ENCODE measurements at places on chromosomes 5 and 9.
A peak's percentile ranks its signal among the peaks of the same experiment; 100 is the strongest.

DNA sequence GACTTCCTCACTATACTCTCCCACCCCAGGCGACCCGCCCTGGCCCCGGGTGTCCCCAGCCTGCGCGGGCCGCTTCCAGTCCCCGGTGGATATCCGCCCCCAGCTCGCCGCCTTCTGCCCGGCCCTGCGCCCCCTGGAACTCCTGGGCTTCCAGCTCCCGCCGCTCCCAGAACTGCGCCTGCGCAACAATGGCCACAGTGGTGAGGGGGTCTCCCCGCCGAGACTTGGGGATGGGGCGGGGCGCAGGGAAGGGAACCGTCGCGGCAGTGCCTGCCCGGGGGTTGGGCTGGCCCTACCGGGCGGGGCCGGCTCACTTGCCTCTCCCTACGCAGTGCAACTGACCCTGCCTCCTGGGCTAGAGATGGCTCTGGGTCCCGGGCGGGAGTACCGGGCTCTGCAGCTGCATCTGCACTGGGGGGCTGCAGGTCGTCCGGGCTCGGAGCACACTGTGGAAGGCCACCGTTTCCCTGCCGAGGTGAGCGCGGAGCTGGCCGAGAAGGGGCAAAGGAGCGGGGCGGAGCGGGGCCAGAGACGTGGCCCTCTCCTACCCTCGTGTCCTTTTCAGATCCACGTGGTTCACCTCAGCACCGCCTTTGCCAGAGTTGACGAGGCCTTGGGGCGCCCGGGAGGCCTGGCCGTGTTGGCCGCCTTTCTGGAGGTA, 2.1 kb downstream of the CA9 start:
- no peak for DNase-seq

- no peak for DNase-seq
Measured at GRCh38 chr5:58156973-58157701, 302.7 kb downstream of the PLK2 start.

DNA sequence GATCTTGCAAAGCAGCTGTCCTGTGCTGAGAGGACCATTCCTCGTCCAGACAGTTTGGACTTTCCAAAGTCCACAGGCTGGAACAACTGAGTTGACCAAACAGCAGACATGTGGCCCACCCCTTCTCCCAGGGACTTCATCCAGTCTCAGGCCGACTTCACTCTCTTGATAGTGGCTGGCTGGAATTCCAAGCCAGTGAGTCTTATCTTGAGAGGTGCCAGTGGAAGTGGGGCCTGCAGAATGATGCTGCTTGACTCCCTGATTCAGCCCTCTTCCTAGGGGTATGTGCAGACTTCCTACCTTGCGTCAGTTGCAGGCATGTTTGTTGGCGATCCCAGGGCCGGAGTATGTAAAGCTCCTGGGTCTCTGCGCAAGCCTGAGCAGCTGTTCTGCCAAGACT, 131.4 kb upstream of the TSLP start:
- no peak for DNase-seq

- no peak for DNase-seq
Measured at GRCh38 chr9:28289746-28290145, 716.5 kb upstream of the C9orf72 start.

DNA sequence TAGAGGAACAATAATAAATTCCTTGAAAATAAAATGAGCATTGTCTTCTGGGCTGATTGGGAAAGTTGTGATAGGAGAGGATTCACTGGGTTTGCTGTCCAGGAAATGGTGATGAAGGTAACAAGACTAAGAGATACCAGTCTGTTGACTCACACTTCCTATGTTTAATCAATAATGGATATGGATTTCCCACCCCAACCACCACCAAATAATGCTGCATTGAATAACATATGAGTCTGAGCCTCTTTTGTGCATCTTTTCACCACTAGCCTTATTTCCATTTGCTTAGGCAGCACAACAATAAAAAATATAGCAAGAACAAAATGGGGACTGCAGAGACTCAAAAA, 120.2 kb upstream of the NFIB start:
- no peak for DNase-seq

GRCh38 chr9:20646656-20647055, 24.4 kb upstream of the MLLT3 start:
- DNase-seq = no peak

DNA sequence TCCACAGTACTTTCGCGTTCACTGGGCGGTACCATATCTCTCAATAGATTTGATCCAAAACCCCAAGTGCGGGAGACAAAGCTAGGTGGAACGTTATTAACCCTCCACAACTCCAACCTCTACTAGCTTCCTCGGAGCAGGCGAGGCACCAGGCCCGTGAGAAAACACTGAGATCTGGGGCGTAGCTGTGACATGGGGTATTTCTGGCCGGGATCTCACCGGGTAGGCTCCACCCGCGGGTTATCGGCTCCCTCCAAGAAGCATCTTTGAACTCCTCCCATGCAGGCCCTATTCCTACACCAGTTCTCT, 350 bp upstream of the SLC25A46 start:
- no peak for DNase-seq

GRCh38 chr5:134273642-134274395, 47.9 kb upstream of the PPP2CA start:
- no peak for DNase-seq

- DNase-seq = no peak
Measured at GRCh38 chr9:136693490-136694162, 6.4 kb upstream of the AGPAT2 start.

DNA sequence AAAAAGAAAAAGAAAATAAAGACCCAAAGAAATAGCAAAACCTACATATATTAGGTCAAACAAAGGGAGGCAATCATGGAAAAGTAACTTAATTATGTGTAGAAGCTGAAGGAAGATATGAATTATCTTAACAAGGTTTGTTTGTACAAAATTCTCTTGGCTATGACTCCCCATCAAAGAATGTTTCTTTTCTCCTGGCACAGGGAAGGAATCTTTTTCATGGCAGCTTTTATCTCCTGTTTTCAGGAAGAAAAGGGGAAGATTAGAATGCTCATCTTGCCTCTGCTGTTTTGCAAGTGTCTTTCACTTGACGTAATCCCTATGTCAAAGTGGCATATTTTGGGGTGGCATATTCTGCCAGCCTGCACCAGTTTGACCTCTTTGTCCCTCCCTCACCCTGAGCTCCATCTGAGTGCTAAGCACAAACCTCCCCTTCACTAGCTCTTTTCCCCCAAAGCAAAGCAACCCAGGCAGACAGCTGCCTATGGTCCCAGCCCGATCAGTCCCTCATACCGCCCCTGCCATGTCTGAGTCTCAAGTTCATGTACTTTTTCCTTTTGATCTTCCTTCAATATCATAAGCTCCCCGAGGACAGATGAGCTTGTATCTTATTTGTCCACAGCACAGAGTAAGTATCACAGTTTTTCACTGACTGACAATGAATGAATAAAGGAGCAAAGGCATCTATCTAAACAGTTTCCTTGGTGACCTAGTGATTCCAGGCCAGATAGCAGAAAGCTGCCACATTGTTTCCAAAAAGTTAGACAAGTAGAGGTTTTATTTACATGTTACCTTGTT, 242.8 kb upstream of the ANKRD55 start:
- no peak for DNase-seq

- DNase-seq = peak; percentile 17
Measured at GRCh38 chr9:92706218-92706940, 36.4 kb upstream of the IPPK start.

DNA sequence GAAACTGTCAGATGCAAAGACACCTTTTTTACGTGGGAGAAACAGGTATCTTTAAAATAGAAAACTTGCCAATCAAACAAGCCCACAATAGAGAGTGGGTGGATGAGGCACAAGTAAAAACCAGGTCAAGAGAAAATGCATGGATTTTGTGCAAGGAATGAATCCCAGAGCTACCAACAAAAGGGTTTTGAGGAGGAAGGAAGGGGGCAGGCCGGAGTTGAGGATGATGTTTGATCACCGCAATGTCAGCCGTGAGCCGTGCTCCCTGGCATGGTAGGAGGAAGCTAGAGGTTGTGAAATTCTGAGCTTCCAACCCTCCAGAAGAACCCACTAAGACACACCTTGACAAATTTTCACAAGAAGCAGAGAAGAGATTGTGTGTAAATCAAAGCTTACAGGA, 53.2 kb downstream of the HRH2 start:
- DNase-seq = no peak

GRCh38 chr5:6805841-6806240, 92.6 kb downstream of the TENT4A start:
- no peak for DNase-seq

GRCh38 chr9:136729144-136729543, 13.6 kb downstream of the LCN10 start:
- no peak for DNase-seq

DNA sequence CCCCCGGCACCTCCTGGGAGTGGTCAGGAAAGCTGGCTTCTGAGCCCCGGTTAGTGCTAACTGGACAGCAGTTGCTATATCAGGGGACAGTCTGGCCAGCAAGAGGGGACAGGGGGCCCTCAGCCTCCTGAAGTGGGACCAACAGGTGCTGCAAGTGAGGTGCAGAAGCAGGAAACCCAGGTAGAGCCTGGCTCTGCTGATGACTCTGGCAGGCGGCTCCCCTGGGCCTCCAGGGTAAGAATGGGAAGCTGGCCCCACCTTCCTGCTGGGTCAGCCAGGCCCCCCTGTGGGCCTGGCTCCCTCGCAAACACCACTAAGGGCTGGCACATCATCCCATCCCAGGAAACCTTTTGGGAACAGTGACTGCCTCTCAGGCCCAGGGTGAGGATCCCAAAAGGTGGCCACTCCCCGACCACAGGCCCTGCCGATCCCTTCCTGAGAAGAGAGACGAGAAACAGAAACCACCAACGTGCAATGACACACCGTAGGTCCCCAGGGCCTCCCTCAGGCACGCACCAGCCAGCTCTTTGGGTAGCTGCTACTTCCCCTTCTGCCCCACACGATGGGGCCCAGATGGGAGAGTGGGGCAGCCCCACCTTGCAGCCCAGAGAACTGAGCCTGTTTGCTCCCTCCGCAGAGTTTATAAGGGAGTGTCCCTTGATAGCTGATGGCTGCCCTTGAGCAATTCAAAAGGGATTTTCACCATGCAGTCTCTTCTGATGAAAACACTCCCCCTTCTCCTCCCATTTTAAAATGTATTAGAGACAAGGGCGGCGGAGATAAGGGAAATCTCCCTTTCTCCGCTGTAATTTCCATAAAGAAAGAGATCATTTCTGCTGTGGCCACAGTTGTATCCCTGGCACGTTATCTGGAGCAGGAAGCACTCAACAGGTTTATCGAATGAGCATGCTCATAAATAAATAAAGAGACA, 76.8 kb downstream of the STK10 start:
- peak; percentile 65 for DNase-seq

- no peak for DNase-seq
Measured at GRCh38 chr9:125985998-125986655, 239.0 kb downstream of the PBX3 start.

- no peak for DNase-seq
Measured at GRCh38 chr9:93577078-93577974, 942 bp downstream of the PHF2 start.

- peak; percentile 33 for DNase-seq
Measured at GRCh38 chr5:50711280-50711679, 44.8 kb downstream of the PARP8 start.

GRCh38 chr9:98108531-98109031, 10.4 kb downstream of the TRIM14 start:
- no peak for DNase-seq

DNA sequence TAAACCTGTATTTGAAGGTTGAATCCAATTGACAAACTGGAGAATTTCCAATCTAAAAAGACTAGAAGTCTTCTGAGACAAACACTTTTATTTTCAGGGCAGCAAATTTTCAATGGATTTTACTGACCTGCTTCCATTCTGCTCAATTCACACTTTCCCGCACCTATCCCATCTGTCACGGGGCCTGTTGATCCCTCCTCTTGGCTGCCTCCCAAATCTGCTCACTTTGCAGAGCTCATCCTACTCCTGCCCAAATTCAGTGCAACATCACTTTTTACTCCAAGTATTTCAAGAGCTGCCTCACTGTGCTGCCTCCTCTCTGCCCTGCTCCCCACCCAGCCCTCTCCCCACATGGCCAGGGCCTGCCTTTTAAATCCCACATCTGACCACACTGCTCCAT, 35.1 kb downstream of the GOLM1 start:
- no peak for DNase-seq

DNA sequence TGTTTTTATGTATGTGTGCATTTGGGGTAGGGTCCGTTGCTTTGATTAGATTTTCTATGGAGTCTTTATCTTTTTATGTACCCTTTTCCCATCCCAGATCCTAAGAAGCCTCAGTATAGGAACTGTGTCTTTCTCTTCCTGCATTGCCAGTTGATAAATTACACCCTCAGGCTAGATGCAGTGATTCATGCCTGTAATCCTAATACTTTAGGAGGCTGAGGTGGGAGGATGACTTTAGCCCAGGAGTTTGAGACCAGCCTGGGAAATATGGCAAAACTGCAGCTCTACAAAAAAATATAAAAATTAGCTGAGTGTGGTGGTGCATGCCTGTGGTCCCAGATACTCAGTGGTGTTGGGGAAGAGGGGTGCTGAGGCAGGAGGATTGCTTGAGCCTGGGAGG, 40.2 kb downstream of the NLN start:
- no peak for DNase-seq

GRCh38 chr5:118193194-118193905, 795.0 kb downstream of the DTWD2 start:
- no peak for DNase-seq

- DNase-seq = no peak
Measured at GRCh38 chr9:133254471-133254870, 20.5 kb downstream of the ABO start.

- DNase-seq = no peak
Measured at GRCh38 chr5:160188141-160189015, 40.9 kb upstream of the FABP6 start.

DNA sequence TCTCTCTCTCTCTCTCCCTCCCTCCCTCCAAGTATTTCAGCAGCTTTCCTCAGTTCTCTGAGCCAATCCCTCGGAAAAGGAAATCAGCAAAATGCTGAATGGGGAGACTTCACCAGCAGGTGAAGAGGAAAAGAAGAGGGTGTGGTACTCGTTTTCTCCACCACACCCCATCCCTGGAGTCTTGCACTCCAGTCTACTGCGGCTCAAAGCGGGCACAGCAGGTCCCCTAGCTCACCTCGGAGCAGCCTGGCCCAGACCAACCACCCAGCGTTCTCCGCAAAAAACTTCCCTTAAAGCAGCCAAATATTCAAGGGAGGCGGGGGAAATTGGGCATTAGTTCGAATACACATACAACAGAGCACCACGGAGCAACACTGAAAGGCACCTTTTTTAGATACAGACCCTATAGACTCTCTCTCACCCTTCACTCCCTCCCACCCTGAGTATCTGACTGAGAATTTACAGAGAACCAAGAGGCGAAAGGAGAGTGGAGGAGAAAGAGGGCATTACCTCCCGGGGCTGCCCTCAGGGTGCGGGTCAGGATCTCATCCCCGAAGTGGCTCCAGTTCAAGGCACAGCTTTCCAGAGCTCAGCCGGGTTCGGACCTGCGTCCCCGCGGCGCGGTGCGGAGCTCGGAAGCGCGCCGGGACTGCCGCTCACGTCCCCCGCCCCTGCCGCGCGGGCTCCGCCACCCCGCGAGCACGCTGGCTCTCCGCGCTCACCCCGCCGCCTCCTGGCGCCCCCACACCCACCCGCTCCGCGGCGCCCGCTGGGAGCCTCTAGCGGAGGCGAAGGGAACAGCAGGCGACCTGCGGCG, 1638.5 kb upstream of the C9orf72 start:
- DNase-seq = no peak

GRCh38 chr5:115363879-115364278, 67.4 kb upstream of the CCDC112 start:
- no peak for DNase-seq

All from activated gamma-delta T cell treated with anti-CD3 and anti-CD28 coated beads, Interleukin-2, amount 50 U/mL, for 16 hours (primary cell).